ENCODE measurements at places on chromosomes 1 and 21.

DNA sequence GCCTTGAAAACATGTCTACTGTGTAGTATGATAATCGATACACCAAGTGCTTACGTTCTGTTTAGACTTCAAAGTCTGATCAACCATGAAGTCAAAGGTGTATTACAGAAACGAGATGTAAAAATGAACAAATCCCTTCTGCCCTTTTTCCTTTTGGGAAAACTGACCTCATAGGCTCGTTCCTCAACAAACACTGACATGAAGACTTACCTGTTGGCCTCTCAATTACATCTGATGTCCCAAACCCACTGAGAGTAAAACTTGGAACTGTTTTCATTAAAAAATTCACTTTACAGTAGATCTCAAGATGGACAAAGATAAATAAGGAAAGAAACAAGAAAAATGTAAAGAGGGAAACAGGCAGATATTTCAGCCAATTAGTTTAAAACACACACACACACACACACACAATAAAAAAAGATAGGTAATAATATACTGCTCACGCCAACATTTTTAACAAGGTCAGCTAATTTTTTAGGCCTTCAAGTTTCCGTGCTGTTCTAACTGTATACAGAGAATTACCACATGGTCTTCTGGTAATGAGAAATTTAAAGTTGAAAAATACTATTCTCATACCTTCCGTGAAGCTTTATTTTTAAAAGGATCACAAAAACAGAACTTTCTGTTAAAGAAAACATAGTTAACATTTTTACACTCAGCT is 2.1 kb downstream of the HMGN1 start:
- no peak for DNase-seq

GRCh38 chr21:43866260-43866629 is 1.2 kb downstream of the AGPAT3 start:
- DNase-seq, result peak; percentile 21

DNA sequence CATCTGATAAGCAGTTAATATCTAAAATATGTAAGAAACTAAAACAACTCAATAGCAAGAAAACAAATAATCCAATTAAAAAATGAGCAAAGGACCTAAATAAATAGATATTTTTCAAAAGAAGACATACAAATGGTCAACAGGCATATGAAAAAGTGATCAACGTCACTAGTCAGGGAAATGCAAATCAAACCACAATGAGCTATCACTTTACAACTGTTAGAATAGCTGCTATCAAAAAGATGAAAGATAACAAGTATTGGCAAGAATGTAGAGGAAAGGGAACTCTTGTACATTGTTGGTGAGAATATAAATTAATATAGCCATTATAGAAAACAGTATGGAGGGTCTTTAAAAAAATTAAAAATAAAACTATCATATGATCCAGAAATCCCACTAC is 40.7 kb upstream of the NEK7 start:
- no peak for DNase-seq

GRCh38 chr1:225258811-225259210 is 169.0 kb downstream of the LBR start:
- DNase-seq, result no peak

GRCh38 chr1:217275655-217276398 is 355.1 kb downstream of the GPATCH2 start:
- no peak for DNase-seq

DNA sequence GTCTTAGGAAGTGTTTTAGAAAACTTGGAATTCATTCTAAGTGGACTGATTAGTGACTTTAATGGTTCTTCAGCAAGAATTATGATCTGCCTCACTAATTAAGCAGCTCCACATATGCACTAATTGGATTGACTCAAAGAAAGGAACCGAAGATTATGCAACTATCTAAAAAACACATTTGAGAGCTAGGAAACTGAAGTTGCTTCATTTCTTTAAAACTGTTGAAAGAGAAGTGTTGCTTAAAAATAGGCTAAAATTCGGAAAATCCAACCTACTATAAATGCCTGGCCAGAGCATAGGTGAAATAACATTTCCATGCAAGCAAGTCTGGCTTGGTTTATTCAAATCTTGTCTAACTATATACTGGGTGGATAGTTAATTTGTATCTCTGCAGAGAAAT is 502.9 kb upstream of the ZRANB2 start:
- DNase-seq, result no peak

- no peak for DNase-seq
These were observed 66.3 kb downstream of the RRAGC start for GRCh38 chr1:38793299-38793698.

GRCh38 chr1:219548386-219548785 is 64.5 kb downstream of the ZC3H11B start:
- no peak for DNase-seq

DNA sequence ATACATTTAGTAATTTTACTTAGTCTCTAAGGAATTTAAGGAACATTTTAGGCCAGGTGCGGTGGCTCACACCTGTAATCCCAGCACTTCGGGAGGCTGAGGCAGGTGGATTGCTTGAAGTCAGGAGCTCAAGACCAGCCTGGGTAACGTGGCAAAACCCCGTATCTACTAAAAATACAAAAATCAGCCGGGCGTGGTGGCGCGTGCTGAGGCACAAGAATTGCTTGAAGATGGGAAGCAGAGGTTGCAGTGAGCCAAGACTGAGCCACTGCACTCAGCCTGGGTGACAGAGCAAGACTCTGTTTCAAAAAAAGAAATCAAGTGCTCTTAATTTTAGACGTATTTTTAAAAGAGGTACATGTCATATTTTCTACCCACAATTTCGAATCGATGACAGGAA is 3.3 kb downstream of the NDC1 start:
- DNase-seq, result no peak

DNA sequence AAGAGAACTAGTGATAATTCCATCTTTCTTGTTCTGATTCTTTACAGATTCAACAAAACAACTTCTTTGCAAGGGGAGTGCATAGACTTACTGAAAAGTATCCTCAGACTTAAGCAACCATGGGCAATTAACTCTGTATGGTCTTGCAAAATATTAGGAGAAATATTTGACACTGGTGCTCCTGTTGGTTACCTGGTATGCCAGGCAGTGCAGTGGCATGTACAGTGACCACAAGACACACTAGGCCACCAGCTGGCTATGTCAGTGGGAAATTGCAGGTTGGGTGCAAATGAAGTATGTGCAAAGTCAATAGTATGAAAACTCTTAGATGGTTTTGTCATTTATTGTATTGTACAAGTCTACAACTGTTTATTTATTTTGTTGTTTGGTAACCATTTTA is 34.5 kb downstream of the EPS15 start:
- no peak for DNase-seq

DNA sequence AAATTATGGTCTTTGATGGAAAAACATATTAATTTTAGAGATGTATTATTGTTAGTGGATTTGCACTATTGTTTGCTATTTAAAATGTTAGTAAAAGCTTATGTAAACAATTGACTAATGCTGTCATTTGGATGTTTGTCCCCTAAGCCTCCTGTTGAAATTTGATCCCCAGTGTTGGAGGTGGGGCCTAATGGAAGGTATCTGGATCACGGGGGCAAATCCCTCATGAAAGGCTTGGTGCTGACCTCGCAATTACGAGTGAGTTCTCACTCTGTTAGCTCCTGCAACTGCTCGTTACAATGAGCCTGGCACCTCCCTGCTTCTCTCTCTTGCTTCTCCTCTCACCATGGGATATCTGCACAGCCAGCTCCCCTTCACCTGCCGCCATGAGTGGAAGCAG is 14.3 kb downstream of the TMEM35B start:
- no peak for DNase-seq

- no peak for DNase-seq
These were observed 6.8 kb upstream of the KCNN3 start for GRCh38 chr1:154876842-154877369.

DNA sequence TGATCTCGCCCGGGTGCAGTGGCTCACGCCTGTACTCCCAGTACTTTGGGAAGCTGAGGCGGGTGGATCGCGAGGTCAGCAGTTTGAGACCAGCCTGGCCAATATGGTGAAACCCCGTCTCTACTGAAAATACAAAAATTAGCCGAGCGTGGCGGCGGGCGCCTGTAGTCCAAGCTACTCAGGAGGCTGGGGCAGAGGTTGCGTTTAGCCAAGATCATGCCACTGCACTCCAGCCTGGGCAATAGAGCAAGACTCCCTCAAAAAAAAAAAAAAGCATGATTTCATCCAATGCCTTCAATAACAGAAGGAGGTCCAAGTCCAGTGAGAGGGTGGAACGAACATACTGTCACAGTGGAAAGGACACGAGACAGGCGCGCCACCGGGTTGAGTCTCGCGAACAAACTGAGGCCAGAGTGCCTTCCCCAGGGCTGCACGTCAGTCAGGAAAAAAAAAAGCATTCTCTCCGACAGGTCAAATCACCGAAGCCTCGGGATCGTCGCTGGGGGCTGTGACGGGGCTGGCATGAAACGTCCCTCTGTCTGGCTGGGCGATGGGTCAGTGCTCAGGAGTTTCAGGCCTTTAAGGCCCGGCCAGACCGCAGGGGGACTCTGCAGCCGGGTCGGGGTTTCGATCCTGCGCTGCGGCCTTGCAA is 8.4 kb upstream of the CROCC start:
- DNase-seq, result no peak

DNA sequence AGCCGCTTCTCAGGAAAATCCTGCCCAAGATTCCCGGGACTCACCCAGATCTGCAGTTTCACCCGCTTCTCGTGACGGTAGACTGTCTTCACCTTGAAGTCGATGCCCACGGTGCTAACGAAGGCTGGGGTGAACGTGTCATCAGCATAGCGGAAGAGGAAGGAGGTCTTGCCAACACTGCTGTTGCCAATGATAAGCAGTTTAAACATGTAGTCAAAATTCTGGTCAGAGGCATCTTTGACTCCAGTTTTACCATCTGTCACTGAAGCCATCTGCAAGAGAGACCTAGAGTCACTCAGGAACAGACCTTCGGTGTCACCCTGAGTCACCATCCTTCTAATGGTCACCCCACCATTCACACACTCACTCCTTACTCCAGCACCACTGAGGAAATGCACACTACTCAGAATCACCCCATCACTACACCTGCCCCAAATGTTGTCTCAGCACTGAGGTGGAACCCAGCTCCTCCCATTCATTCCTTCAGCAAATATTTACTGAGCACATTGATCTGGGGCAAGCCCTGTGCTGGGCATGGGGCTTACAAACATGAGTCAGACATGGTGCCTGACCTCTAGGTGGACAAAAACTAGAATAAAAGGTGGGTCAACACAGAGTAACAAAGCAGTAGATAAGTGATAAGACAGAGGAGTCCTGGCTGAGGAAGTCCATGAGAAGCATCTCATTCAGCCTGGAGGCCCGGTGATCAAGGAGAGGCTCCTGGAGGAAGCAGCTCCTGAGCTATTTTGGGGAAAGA is 13.5 kb downstream of the RAB3B start:
- DNase-seq, result no peak

- DNase-seq, result no peak
These were observed 105.8 kb downstream of the TNFSF18 start for GRCh38 chr1:172944931-172945330.

GRCh38 chr1:174969977-174970376 is 29.8 kb upstream of the CACYBP start:
- no peak for DNase-seq

DNA sequence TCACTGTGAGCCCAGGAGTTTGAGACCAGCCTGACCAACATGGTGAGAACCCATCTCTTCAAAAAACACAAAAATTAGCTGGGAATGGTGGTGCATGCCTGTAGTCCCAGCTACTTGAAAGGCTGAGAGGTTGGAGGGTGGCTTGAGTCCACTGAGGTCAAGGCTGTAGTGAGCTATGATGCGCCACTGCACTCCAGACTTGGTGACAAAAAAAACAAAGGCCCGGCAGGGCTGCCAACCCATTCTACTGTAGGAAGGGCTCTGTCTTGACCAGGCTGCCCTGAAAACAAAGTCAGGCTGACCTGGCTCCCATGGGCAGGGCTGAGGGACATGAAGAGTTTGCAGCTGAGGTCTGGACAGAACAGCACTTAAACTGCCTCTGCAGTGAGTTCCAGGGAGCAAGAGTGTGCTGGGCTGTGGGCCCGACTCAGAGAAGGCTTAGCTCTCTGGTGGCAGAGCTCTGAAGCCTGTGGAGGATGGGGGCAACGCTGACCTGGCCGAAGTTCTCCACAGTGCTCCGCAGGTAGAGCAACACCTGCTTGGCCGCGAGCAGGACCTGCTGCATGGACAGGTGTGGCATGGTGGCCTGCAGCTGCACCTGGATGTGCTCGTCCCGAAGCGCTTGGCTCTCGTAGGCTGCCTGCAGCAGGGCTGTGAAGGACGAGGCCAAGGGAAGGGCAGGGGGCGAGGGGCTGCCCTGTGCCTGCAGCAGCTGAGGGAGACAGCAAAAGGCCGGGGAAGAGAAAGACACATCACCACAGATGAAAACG is 42.4 kb downstream of the URB1 start:
- DNase-seq, result no peak

DNA sequence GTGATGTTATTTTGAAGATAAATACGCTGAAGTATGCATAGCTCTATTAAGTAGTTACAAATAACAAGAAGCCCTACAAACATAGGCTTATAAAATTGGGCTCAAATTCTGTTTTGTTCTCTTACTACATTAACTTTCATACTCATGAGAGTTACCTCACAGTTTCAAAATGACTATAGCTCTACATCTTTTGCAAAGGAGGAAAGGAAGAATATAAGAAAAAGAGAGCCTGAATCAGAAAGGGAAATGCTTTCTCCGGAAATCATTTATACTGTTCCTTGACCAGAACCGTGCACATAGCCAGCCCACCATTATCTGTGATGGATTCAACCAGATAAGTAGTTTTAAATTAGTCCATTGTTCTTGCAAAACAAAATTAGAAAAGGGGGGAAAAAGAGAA is 1252.1 kb downstream of the NCAM2 start:
- DNase-seq, result no peak

DNA sequence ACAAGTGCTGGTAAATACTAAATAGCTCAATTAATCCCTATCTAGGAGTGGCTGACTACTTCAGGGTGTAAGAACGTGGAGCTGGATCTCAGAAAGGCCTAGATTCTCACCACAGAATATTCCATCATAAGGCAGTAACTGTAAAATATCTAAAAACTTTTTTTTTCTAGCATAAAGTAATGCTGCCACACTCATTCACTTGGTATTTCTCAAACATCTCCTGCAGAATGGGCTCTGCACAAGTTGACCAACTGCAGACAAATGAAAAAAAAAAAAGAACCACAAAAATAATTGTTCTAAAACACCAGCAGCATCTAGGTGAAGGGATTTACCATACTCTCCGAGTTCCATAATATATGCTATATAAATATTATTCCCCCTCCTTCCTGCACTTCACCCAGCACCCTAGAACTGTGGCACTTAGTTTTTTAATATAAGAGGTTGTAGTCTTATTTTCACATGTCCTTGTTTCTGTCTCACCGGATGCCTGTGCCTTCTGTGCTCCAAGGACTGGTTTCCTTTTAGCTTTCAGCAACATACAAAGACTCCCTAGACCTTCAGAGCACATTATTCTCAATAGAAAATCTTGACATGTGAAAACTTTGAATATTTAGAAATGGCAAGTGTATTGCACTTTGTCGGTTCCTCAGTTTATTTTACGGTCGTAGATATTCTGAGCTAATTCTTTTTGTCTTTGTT is 8.9 kb downstream of the VSIG8 start:
- DNase-seq, result no peak

DNA sequence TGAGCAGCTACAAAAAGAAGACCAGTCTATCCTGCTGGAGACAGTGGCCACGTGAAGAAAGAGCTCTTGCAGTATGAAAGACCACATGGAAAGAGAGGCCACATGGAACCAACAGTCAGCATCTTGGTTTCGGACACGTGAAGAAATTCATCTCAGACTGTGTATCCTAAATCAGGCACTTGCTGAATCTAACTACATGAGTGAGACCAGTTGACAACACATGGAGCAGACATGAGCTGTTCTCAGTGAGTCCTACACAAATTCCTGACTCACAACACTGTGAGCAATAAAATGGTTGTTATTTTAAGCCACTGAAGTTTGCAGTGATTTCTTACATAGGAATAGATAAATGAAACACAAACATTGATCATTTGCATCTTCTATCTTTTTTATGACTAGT is 2.4 kb upstream of the TAF1A start:
- no peak for DNase-seq
